Testis (tissue), 5 donors: ENCODE measurements at places on chromosomes 5 and 9.

DNA sequence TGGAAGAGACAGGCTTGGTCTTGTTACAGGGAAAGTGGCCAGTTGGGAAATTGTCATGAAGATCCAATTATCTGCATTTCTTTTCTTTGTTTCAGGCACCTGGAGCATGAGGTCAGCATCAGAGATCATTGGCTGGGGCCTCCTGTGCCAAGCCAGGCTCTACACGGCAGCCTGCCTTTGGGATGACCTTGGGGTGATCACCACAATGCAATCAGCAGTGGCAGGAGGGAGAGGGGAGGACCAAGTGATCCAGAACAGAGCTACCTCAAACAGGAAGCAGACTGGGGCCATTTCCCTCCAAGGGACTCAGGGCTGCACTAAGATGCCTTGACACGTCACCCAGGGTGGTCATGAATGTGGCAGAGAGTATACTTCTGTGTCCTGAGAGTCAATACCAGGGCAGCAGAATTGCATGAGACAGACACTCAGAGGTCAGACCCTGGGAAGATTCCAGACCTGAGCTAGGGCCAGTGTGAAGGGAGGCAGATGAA is 8.9 kb downstream of the SMIM23 start:
- no peak for DNase-seq
- no peak overlapping the region for H3K4me3 ChIP-seq
- no peaks in the 10 kb centered on the region for H3K36me3 ChIP-seq
- no peaks in the 10 kb centered on the region for H3K27me3 ChIP-seq
- no peak overlapping the region for H3K27ac ChIP-seq

- H3K36me3 ChIP-seq, result no peaks in the 10 kb centered on the region
- no peak overlapping the region for H3K27ac ChIP-seq
- no peak for DNase-seq
- no peak overlapping the region for H3K4me3 ChIP-seq
Observed at GRCh38 chr9:78001946-78002731, 29.5 kb downstream of the GNAQ start.

- no peaks in the 10 kb centered on the region for H3K27me3 ChIP-seq
- peak overlapping the region; percentile 99 for H3K27ac ChIP-seq
- peak overlapping the region; percentile 88 for H3K4me3 ChIP-seq
- peaks cover 29% of the 10 kb centered on the region for H3K4me1 ChIP-seq
Observed at GRCh38 chr5:142110046-142110531, 1.5 kb downstream of the NDFIP1 start.

DNA sequence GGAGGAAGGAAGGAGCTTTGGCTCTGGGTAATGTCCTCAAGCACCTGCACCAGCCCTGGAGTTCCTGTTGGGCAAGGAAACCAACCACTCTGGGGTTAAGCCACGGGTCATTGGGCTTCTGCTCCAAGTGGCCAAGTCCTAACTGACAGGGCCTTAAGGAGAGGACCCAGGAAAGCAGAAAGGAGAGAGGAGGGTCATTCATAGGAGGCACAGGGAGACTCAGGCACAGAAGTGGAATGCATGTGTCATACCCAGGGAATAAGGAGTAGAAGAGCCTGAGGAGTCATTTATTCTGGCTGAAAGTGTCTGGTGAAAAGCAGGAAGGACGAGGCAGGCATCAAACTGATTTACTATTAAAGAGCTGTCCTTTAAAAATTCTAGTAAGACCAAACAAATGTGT is 129.2 kb downstream of the DMRT2 start:
- no peaks in the 10 kb centered on the region for H3K27me3 ChIP-seq
- H3K4me1 ChIP-seq, result no peaks in the 10 kb centered on the region
- no peaks in the 10 kb centered on the region for H3K36me3 ChIP-seq
- no peak overlapping the region for H3K27ac ChIP-seq
- DNase-seq, result no peak

- no peaks in the 10 kb centered on the region for H3K4me1 ChIP-seq
- peak overlapping the region; percentile 9 for H3K27ac ChIP-seq
- peak; percentile 81 for DNase-seq
- no peaks in the 10 kb centered on the region for H3K27me3 ChIP-seq
- H3K4me3 ChIP-seq, result no peak overlapping the region
Observed at GRCh38 chr9:129131300-129132145, 20.3 kb downstream of the PTPA start.
